ENCODE measurements at places on chromosomes 7 and 10. TPM values are rescaled to one million over a fixed set of nuclear protein-coding genes. Genes with fewer than 3 reads are reported as not detected.

The AKR1B1 gene
- total RNA-seq, result 117 TPM

The UNCX gene
- not detected for total RNA-seq

The CYP2E1 gene
- total RNA-seq, result 1.4 TPM

The ZNF239 gene
- 2.6 TPM for total RNA-seq

The EPO gene
- 0.19 TPM for total RNA-seq

The PPIF gene
- total RNA-seq, result 102 TPM

The C10orf53 gene
- not detected for total RNA-seq

The VWC2 gene
- not detected for total RNA-seq

The AGAP4 gene
- 20.3 TPM for total RNA-seq

The DNAJB12 gene
- total RNA-seq, result 24.1 TPM

The GRM3 gene
- total RNA-seq, result not detected

The CNNM1 gene
- 0.31 TPM for total RNA-seq

The SGCE gene
- 1.6 TPM for total RNA-seq

The C10orf143 gene
- total RNA-seq, result 6.4 TPM

The HABP2 gene
- total RNA-seq, result not detected

The GPNMB gene
- 0.88 TPM for total RNA-seq

The ANTXRL gene
- total RNA-seq, result not detected

All from activated T-cell treated with anti-CD3 and anti-CD28 coated beads, Interleukin-2, amount 50 U/mL, for 72 hours (primary cell).